Hepatocyte (in vitro differentiated cells): ENCODE measurements at places on chromosomes 6 and 20.

- DNase-seq = no peak
Observed at GRCh38 chr6:20696676-20697075, 162.4 kb downstream of the CDKAL1 start.

GRCh38 chr6:88708197-88708744 is 255.1 kb downstream of the RNGTT start:
- peak; percentile 3 for DNase-seq

DNA sequence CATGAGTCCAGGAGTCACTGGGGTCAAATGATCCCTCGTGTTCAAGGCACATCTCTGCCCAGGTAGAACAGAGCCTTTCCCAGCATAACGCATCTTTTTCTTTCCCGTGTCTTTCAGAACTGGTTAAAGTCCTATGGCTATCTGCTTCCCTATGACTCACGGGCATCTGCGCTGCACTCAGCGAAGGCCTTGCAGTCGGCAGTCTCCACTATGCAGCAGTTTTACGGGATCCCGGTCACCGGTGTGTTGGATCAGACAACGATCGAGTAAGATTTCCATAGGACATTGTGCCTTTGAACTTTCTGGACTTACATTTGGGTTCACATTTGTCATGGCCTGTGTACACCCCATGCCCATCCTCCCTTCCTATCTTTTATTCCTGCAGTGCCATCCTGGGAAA is 20.2 kb downstream of the MMP24 start:
- no peak for DNase-seq

DNA sequence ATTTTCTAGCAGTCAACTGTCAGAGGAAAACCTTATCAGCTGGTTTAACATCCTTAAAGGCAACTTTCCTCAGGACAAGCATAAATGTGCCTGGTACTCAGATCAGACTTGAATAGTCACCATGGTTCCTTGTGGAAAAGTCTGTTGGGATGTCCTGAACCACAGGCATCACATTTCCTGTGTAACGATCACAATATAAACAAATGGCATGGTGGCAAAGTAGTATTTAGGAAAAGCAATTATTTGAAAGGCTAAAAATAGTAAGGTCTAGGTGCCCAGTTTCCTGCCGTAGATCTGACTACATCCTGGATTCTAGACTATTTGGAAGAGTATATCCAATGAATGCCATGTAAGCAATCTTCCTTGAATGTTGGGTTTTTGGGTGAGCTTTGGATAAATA is 271.9 kb upstream of the AGPAT4 start:
- no peak for DNase-seq

GRCh38 chr6:122861594-122861993 is 72.5 kb downstream of the SMPDL3A start:
- no peak for DNase-seq

- DNase-seq = no peak
Observed at GRCh38 chr20:63702751-63703470, 4.9 kb downstream of the ARFRP1 start.

GRCh38 chr6:29791786-29792122 is 35.9 kb upstream of the HLA-G start:
- no peak for DNase-seq

GRCh38 chr6:140105857-140106256 is 731.4 kb upstream of the CITED2 start:
- DNase-seq = peak; percentile 43

DNA sequence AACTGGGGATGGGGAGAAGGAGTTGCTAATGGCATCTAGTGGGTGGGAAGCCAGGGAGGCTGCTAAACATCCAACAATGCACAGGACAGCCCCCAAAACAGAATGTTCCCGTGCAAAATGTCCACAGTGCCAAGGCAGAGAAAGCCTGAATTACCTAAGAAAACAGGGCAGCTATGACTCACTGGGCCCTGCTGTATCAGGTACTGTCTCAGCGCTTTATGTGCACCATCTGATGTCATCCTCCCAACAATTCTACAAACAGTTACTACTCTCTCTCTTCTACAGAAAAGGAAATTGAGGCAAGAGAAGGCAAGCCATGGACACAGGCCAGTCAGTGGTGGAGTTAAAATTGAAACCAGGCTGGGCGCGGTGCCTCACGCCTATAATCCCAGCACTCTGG is 3.1 kb downstream of the YTHDF1 start:
- no peak for DNase-seq

- no peak for DNase-seq
Observed at GRCh38 chr6:26044140-26045064, 42.8 kb upstream of the HFE start.

- no peak for DNase-seq
Observed at GRCh38 chr20:4488407-4489339, 233.0 kb upstream of the PRND start.

DNA sequence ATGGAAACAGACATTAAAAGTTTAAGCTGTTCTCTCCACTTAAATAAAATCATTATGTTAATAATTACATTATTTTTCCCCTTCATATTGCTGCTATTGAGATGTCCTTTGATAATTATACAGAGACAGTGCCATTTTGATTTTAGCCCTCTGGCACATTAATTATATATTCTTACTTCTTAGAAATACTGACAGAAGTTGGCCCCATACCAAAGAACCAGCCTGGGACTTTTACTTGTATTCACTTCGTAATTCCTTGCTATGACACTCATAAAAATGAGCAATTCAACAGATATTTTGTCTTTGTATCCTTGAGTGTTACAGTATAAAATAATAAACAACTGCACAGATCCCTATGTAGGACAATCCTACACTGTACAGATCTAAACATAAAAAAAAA is 743.7 kb downstream of the TBC1D32 start:
- DNase-seq = no peak

GRCh38 chr6:9089724-9090123 is 654.4 kb upstream of the SLC35B3 start:
- no peak for DNase-seq

GRCh38 chr6:142173980-142174379 is 26.9 kb downstream of the VTA1 start:
- DNase-seq = no peak
